ENCODE measurements at places on chromosomes 7 and 10.

DNA sequence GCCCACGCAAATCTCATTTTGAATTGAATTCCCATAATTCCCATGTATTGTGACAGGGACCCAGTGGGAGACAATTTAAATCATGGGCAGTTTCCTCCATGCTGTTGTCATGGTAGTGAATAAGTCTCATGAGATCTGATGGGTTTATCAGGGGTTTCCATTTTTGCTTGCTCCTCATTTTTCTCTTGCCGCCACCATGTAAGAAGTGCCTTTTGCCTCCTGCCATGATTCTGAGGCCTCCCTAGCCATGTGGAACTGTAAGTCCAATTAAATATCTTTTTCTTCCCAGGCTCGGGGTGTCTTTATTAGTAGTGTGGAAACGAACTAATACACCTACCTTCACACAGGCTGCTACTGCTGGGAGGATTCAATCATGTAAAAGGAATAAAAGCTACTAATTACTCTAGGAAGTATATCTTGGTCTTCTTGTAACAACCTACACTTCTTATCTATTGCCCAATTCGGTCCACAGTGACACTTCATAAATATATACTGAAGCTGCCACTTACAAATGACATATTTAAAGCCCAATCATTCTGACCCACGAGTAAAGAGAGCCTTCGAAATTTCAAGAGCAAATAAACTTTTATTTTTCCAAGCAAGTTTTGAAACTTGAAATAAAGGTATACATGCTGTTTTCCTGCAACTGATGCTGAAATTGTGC, 100.3 kb upstream of the ASAH2 start:
- no peak for DNase-seq

DNA sequence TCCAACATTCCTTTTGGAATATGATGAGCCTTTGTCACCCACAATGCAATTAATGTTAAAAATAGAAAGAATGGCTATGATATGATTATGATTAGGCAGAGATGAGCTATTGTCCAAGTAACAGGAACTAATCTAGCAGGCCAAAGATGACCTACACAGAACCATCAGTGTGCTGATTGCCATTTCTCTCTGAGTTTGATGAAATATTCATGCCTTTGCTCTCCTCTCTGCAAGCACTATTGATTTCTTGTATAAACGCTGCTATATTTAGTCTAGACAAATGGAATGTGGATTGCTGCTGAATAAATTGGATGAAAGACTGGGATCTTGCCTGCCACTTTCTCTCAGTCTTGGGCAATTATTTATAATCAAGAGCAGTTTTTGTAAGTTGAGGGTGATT, 85.4 kb downstream of the HDAC9 start:
- DNase-seq = no peak

GRCh38 chr7:84669177-84669732, 474.7 kb upstream of the SEMA3A start:
- no peak for DNase-seq

- DNase-seq = no peak
Observed at GRCh38 chr7:115435178-115435577, 513.3 kb downstream of the MDFIC start.

DNA sequence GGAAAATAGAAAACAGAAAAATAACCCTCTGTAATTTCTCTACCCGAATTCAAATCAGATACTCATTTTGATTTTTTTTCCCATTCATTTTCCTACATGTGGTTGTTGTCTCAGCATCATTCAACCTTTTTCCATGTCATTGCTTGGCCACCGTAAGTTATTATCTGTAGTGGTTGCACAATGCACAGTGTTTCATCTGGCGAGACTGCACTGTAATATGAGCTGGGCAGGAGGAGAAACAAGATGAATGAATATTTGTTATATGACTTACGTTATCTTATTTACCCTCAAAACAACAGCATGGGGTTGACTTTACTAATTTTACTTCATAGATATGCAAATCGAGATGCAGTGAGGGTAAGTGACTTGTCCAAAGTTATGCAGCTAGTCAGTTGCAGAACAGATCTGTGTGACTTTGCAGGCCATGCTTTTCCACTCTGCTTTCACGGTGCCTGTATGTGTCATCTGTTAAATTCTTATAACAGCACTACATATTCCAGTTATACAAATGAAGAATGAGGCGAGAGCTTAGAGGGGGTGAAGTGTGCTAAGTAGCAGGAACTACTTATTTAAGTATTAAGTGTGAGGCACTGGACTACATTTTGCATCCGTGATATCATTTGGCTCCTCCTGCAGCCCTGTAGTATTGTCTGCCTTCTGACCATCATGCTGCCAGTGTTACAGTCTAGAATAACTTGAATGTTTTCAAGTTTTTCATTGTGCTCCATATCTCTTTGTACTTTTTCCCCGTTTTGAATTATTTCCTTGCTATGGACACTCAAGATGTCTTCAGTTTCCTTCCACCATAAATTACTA, 56.7 kb downstream of the ZMYND11 start:
- DNase-seq = no peak

DNA sequence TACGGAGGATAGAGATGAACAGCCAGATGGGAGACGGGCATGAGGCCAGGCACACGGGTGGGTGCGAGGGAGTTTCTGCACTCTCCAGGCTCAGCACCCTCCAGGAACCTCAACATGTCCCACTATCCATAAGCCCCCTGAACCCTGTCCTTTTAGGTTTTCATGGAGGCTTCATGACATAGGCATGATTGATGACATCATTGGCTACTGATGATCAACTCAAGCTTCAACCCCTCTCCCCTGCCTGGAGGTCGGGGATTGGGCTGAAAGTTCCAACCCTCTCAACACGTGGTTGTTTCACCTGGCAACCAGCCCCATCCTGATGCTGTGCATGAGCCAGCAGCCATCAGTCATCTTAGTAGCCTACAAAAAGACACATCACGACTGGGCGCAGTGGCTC, 360.7 kb upstream of the AUTS2 start:
- DNase-seq = no peak

GRCh38 chr7:45698303-45699014, 124.3 kb downstream of the ADCY1 start:
- no peak for DNase-seq

DNA sequence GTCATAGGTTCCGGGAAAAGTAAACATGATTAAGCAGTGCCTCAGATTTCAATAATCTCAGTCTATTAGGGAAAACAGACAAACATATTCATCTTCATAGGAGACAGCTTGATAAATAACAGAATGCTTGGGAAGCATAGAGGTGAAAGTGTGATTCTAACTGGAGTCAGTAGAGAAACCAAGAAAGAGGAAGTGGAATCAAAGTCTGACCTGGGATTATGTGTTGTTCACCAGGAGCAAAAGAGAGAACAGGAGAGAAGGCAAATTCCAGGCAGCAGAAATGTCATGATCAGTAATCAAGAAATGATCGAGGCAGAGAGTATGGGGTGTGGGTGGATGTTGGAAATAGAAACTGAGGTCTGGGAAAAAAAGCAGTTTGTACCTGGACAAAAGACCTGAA, 43.7 kb downstream of the DGKB start:
- DNase-seq = no peak

- DNase-seq = no peak
Observed at GRCh38 chr7:159118197-159118595, 26.5 kb downstream of the VIPR2 start.

DNA sequence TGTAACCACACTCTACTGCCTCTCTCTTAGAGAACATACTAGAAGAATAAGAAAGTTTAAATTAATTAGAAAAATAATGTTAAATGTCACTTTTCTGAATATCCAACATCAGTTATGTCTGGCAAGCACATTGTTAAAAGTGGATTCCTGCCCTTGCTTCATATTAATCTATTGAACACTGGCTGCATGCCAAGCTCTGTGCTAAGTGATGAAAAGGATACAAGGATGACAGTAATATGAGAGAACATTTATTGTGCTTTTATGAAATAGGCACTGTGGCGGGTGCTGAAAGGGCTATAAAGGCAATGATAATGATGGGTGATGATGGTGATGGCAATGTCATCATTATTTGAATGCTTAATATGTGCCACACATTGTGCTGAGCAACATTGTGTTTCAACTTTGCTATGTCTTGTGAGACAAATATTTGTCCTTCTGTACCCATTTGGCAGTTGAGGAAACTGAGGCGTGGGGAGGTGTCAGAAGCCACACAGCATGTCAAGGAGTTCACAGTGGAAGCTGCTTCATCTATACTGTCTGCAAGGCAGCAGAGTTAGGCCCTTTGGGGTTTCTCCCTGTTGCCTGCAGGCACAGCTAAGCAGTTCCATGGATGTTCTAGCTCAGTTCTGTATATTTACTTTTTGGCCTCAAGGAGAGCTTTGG, 64.2 kb upstream of the RAPGEF5 start:
- no peak for DNase-seq

GRCh38 chr7:134901389-134902020, 84.8 kb upstream of the AGBL3 start:
- no peak for DNase-seq
